ENCODE measurements at places on chromosomes 6 and 20.

- DNase-seq = no peak
Observed at GRCh38 chr20:40812415-40812925, 123.4 kb upstream of the MAFB start.

DNA sequence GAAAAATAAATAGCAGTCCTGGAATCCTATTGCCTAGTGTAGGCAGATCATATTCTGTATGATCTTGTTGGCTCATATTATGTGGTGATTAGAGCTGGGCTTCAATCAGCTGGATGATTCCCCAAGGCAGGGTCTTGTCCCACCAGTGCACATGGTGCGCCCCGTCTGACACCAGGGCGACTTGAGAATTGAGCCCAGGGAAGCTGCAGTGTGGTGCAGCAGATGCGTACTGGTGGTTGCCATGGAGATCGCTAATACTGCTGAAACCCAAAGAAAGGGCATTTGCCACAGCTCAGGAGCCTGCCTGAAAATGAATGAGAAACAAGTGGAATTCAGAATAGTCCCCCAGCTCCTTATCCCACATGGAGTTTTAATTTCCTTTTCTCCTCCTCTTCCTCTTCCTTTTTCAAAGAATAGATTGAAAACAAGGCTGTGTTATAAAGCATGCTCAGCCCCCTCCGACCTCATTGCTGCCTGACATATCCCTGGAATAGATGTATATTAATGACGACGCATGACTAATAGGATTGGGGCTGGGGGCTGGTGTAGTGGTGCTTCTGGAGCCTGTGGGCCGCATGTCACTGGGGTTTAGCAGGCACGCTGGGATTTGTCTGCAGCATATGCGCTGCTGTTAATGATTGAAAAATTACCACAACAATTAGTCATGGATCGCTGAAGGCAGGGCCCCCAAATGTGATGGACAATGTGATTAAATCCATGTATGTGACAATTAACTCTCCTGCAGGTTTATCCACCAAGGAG lies 210.5 kb downstream of the FARS2 start:
- DNase-seq = no peak

- no peak for DNase-seq
Observed at GRCh38 chr20:37389844-37390275, 43.9 kb downstream of the SRC start.

- no peak for DNase-seq
Observed at GRCh38 chr6:52551483-52552277, 25.2 kb downstream of the TRAM2 start.

DNA sequence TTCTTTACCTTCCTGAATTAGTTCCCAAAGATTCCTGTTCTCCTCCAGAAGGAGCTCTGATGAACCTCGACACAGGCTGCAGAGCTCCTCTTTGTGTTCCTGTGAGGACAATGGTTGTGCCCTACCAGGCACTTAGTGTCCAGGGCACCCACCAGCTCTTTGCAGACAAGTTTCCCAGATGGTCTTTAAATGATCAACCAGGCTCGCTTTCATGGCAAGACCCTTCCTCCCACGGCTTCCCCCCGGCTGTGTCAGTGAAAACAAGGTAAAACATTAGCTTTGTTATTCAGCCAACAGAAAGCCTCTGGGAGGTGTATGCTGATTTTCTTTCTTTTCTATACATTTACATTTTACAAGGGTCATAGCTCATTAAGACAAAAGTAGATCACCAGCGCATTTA lies 32.3 kb upstream of the CNKSR3 start:
- no peak for DNase-seq

- DNase-seq = no peak
Observed at GRCh38 chr6:97240222-97240621, 42.8 kb downstream of the MMS22L start.

- peak; percentile 74 for DNase-seq
Observed at GRCh38 chr6:107823047-107823557, 1.0 kb downstream of the SCML4 start.

GRCh38 chr20:35729283-35729807 lies 12.7 kb downstream of the RBM39 start:
- DNase-seq = no peak

GRCh38 chr20:1674361-1674760 lies 16.8 kb upstream of the SIRPG start:
- DNase-seq = peak; percentile 64

DNA sequence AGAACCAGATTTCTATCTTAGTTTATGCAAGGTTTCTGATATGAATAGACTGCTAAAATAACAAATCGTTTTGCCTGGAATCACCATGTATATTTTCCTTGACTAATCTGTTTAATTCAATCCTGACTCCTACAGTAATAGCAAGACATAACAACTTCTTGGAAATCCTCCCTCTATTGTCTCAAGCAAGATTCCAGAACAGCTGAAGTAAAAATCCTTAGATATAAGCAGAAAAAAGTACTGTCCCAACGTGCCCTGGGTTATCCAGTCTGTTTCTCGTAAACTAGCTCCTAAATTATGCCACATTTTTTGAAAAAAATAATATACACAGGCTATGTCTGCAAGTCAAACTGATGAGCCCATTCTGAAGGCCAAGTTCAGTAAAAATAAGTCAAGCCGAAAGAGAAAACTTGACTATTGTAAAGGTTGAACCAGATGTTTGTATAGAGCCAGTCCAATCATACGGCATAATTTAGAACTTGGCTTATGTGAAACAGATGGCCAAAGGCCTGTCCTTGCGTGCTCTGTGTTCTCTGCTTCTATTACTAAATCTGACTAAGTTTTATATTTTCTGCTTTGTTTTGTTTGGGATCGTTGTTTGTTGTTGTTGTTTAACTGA lies 341.6 kb upstream of the NRSN1 start:
- no peak for DNase-seq

DNA sequence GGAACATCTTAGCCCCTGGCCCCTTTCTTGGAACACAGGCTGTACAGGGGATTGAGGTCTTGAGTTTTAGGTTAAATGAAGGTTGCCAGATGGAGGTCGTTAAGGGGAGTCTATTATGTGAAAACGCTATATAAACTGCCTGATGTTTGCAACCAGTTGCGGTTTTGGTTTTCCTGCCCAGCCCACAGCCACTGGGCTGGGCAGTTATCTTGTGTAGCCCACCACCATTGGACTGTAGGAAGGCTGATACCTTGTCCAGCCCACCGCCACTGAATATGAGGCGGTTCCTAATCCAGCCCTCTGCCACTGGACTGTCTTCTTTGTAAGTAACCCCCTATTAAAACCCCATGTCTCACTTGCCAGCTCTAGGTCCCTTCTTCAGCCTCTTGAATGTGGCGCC lies 42.3 kb upstream of the COL21A1 start:
- DNase-seq = no peak

DNA sequence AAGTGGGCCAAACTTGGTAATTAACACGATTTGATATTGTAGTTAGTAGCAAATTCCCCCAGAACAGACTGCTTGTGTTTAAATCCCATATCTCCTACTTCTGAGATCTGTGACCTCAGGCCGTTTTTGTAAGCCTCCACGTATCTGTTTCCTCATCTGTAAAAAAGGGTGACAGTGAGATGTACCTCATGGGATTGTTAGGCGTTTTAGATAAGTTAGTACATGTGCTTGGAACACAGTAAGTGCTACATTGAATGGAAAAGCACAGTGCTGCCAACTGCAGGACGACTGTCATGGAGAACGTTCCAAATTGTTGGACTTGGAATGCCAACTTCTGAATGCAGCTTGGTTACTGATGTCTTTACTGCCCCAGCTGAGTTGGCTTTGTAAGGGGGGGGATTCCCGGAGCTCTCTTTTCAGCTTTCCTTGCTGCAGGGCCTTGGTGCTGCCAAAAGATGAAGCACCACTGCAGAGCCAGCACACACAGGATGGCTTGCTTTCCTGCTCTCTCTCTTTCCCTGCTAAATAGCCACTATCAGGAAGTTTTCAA lies 108.6 kb downstream of the OPN5 start:
- DNase-seq = no peak

- DNase-seq = no peak
Observed at GRCh38 chr6:23728707-23729106, 397.3 kb upstream of the NRSN1 start.

All from CD4-positive, alpha-beta T cell treated with Interleukin-10 for 1 hour (primary cell).